T-helper 2 cell treated with Interferon-gamma antibody and Interleukin-4, amounts not matched to agents 100 ng/mL and 5 ng/mL, for 36 hours (primary cell): ENCODE measurements at places on chromosomes 16 and 17. TPM values are rescaled to one million over a fixed set of nuclear protein-coding genes. Genes with fewer than 3 reads are reported as not detected.

The SLC25A10 gene
- 33.5 and 36.6 TPM in 2 replicates for total RNA-seq

The MMP25 gene
- 71.1 and 75.1 TPM in 2 replicates for total RNA-seq

The SHISA9 gene
- total RNA-seq = 0.02 TPM in 1 of 2 replicates, not detected in the other

The CACNG1 gene
- not detected in 2 replicates for total RNA-seq

The ZPBP2 gene
- total RNA-seq = not detected in 2 replicates
